ENCODE measurements at places on chromosomes 5 and 9. TPM values are rescaled to one million over a fixed set of nuclear protein-coding genes. Genes with fewer than 3 reads are reported as not detected.

DNA sequence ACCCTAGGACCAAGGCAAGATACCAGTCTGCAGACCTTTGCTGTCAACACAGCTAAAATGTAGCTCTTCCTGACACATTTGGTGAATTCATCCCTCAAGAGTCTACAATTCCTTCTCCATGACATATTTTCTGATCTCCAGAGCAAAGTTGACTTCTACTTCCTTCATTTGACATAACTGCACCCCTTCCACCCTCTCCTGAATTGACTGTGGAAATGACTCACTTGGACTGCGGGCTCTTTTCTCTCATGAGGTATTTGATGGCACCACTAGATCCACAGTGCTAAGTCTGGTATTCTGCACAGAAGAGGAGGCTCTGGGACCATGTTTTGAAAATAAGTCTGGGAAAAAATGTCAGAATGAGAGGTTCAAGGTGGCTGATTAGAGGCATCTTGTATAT lies 338.4 kb upstream of the TRPC7 start:
- H3K27ac ChIP-seq, result no peak overlapping the region
- no peak overlapping the region for H3K4me3 ChIP-seq
- peaks cover 10% of the 10 kb centered on the region for H3K4me1 ChIP-seq
- no peaks in the 10 kb centered on the region for H3K27me3 ChIP-seq

DNA sequence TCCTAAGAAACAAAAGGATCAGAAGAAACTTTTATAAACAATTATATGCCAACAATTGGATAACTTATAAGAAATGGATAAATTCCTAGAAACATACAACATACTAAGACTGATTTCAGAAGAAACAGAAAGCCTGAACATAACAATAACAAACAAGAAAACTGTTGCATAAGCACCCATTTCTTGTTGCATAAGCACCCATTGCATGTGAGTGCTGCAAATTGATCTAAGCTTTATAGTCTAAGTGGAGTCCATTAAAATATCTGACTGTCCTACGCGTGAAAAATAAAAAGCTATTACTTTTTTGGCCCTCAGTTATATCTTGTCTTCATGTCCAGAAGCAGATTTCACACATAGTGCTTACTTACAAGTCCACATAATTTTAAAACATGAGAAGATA lies 19.3 kb downstream of the TYRP1 start:
- no peaks in the 10 kb centered on the region for H3K27me3 ChIP-seq
- no peak overlapping the region for H3K27ac ChIP-seq
- H3K4me3 ChIP-seq, result no peak overlapping the region
- no peaks in the 10 kb centered on the region for H3K36me3 ChIP-seq

Gene EPB41L4B
- 11.2 TPM for total RNA-seq

Gene IFNK
- not detected for total RNA-seq

GRCh38 chr5:78720227-78720985 lies 71.8 kb upstream of the LHFPL2 start:
- peaks cover 15% of the 10 kb centered on the region for H3K4me1 ChIP-seq
- no peaks in the 10 kb centered on the region for H3K36me3 ChIP-seq
- no peaks in the 10 kb centered on the region for H3K27me3 ChIP-seq
- peak overlapping the region; percentile 33 for H3K4me3 ChIP-seq

Gene MLANA
- not detected for total RNA-seq

Gene BSPRY
- total RNA-seq, result 22.6 TPM

DNA sequence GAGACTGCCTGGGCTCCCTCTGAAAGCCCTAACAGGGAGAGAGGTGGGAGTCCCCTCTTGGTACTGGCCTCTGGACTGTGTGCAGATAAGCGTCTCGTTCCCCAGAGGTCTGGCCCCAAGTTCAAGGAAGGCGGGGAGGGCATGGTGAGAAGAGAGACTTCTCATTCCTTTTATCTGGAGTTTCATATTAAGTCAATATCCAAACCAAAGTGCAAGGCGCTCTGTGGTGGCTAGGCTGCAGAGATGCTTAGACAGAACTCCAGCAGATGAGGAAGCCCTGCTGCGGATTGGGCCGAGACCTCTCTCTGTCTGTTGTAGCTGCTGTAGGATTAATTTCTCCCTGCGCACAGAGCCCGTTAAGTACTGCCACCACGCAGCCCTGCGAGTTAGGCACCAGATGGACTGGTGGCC lies 16.0 kb downstream of the MVB12B start:
- no peaks in the 10 kb centered on the region for H3K27me3 ChIP-seq
- H3K4me1 ChIP-seq, result peaks cover 6% of the 10 kb centered on the region
- no peaks in the 10 kb centered on the region for H3K36me3 ChIP-seq
- no peak for DNase-seq
- H3K27ac ChIP-seq, result no peak overlapping the region

GRCh38 chr5:72408603-72409002 lies 88.4 kb downstream of the PTCD2 start:
- no peaks in the 10 kb centered on the region for H3K4me1 ChIP-seq
- no peaks in the 10 kb centered on the region for H3K36me3 ChIP-seq
- H3K27me3 ChIP-seq, result no peaks in the 10 kb centered on the region
- H3K27ac ChIP-seq, result no peak overlapping the region

- H3K27me3 ChIP-seq, result no peaks in the 10 kb centered on the region
- H3K4me3 ChIP-seq, result no peak overlapping the region
- DNase-seq, result no peak
- H3K36me3 ChIP-seq, result no peaks in the 10 kb centered on the region
- H3K27ac ChIP-seq, result no peak overlapping the region
- H3K4me1 ChIP-seq, result peaks cover 7% of the 10 kb centered on the region
Measured at GRCh38 chr5:76859591-76860247, 9.9 kb downstream of the S100Z start.

GRCh38 chr9:36258208-36258995 lies at the start of gene GNE:
Gene GNE, minus strand, starts transcription at chr9:36258448. Its CDS starts 9,093 bp downstream, at chr9:36249355.
- H3K27ac ChIP-seq, result peak within 1 kb of the TSS; percentile 57
- H3K36me3 ChIP-seq, result no peaks in the 10 kb centered on the region
- peak; percentile 89 for DNase-seq
- H3K27me3 ChIP-seq, result no peaks in the 10 kb centered on the region
- peaks cover 5% of the 10 kb centered on the region for H3K4me1 ChIP-seq

DNA sequence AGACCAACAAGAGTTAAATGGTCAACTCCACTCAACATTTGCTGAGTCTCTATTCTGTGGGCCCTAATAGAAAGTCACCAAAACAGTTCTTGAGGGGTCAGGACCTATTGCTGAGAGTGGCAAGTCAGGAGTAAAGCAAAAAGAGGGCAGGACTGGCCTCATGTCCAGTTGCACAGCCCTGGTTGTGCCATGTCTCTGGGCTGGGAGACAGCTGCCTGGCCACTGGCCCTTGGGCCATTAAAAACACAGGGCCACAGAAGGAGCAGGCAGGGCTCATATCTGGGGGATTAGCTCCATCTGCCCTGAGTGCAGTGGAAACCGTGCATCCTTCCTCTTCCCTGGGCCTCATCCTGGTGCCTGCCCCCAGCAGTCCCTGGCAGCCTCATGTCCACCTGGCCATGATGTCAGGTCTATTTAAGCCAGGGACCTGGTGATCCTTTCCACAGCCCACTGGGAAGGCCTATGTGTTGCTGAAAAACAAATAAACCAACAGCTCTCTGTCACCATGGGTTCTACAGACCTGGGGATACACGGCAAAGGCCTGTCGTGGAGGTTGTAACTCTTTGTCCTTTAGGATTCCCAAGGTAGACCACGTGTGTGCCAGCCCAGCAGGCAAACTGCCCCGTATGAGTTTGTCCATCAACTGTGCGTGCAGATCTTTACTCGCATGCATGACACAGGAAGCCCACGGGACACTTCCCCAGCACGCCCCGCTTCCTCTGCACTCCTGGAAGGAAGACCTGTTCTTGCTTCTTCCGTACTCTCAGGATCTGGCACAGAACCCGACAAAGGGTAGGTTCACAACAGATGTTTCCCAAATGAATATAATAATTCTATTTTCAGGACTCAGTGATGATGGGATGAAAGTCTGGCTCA lies 148.8 kb downstream of the MTX3 start:
- no peak for DNase-seq
- no peak overlapping the region for H3K27ac ChIP-seq
- H3K27me3 ChIP-seq, result peaks cover 10% of the 10 kb centered on the region
- peaks cover 5% of the 10 kb centered on the region for H3K4me1 ChIP-seq
- H3K36me3 ChIP-seq, result no peaks in the 10 kb centered on the region
- H3K4me3 ChIP-seq, result no peak overlapping the region

- no peaks in the 10 kb centered on the region for H3K27me3 ChIP-seq
- DNase-seq, result no peak
Measured at GRCh38 chr9:21450733-21451394, 10.6 kb downstream of the IFNA1 start.

Gene ZNF462
- 21.2 TPM for total RNA-seq

- no peaks in the 10 kb centered on the region for H3K4me1 ChIP-seq
- no peak overlapping the region for H3K4me3 ChIP-seq
- H3K36me3 ChIP-seq, result no peaks in the 10 kb centered on the region
- DNase-seq, result no peak
- no peak overlapping the region for H3K27ac ChIP-seq
- H3K27me3 ChIP-seq, result peaks cover 49% of the 10 kb centered on the region
Measured at GRCh38 chr5:37844009-37844408, 4.2 kb upstream of the GDNF start.

- no peaks in the 10 kb centered on the region for H3K36me3 ChIP-seq
- H3K27ac ChIP-seq, result no peak overlapping the region
Measured at GRCh38 chr9:15642369-15642962, 89.6 kb downstream of the CCDC171 start.

DNA sequence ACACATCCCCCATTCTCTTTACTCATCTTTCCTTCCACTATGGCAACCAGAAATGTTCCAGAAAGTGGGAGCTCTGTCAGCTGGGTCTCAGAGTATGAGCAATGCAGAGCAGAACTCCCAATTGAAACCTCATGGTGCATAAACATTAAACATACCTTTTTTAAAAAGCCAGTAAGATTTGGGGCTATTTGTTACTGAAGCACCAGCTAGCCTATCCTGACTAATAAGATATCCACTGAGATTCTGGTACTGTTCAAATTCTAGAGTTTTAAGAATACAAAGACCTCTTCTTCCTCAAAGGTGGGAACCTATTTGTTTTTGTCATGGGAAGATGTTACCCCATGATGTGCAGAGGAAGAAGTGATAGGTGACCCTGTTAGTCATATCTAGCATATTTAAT lies 46.1 kb upstream of the EGFLAM start:
- H3K27ac ChIP-seq, result no peak overlapping the region
- H3K4me1 ChIP-seq, result no peaks in the 10 kb centered on the region
- peaks cover 46% of the 10 kb centered on the region for H3K27me3 ChIP-seq
- no peak for DNase-seq
- no peaks in the 10 kb centered on the region for H3K36me3 ChIP-seq

DNA sequence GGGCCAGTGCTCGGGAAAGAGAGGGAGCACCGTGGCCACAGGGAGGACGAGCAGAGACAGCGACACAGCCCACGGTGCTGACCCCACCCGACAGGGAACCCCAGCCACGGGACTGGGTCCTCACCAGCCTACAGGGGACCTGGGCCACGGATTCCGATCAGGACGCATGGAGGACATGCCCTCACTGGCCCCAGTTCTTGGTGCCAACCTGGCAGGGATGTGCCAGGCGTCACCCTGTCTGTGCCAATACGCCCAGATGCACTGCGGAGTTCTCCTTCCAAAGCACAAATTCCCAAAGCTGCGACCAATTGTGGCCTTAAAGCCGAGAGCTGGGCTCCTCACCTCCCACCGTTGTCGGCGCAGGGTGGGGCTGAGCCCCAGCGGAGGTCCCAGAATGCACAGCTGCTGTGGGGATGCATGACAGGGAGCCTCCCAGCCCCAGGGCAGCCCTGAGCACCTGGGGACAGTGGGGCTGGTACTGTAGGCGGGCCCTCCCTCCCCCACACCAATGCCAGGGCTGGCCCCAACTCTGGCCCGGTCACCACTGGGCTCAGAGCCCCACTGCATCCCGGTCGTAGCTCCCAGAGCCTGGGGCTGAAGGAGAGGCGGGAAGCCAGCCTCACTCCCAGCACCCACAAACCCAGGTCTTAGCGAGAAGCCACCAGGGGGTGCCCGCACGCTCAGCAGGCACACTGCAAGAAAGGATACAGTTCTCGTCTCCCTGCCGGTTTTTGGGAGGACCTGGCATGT lies 44.2 kb downstream of the NKD2 start:
- H3K36me3 ChIP-seq, result peaks cover 12% of the 10 kb centered on the region
- H3K27ac ChIP-seq, result no peak overlapping the region
- no peak for DNase-seq
- no peaks in the 10 kb centered on the region for H3K27me3 ChIP-seq
- no peak overlapping the region for H3K4me3 ChIP-seq

GRCh38 chr5:82526540-82526939 lies 248.4 kb upstream of the RPS23 start:
- DNase-seq, result no peak
- H3K4me3 ChIP-seq, result no peak overlapping the region
- no peaks in the 10 kb centered on the region for H3K27me3 ChIP-seq
- no peak overlapping the region for H3K27ac ChIP-seq

DNA sequence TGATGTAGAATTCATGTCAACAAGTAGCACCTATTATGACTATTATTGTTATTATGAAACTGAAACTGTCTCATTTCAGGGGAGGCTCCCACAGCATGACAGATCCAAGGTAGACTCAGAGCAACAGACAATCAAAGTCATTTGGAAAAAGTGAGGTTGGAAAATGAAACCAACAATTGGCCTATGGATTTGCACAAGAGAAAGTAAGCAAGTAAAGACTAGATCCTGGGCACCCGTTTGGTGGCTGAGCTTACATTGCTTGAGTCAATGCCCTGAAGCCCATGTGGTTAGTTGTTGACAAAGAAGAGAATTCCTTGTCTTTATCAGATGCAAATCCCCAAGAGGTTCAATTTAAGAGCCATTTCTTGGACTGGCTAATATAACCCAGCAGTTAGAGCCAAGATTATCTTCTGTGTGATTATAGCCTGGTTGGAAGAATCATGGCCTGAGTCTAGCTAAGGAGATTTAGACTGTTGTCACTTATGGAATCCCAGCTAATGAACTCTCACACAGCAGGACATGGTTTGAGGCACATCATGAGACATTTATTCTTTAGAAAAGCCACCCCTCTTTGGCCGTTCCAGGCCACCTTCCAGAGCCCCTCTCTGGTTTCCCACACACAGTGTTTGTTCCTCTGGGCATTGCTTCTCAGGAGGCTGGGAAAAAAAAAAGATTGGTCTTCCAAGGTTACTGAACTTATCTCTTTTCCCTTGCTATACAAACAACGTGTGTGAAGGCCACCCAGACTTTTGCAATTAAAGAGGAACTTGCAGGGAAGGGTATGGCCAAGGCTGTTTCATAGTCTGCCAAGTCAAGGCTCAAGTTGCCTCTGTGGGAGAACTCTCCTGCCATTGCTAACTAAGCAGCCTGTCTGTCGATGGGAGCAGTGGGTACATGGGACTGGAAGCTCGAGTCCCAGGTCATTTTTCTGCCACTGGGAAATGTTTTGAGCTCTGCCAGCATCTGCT lies 399.5 kb downstream of the ENC1 start:
- peak; percentile 50 for DNase-seq
- H3K4me1 ChIP-seq, result peaks cover 48% of the 10 kb centered on the region
- no peaks in the 10 kb centered on the region for H3K27me3 ChIP-seq
- H3K27ac ChIP-seq, result peak overlapping the region; percentile 97

Data from PC-3 (cell line).